ENCODE measurements at places on chromosomes 11 and 22. TPM values are rescaled to one million over a fixed set of nuclear protein-coding genes. Genes with fewer than 3 reads are reported as not detected.

DNA sequence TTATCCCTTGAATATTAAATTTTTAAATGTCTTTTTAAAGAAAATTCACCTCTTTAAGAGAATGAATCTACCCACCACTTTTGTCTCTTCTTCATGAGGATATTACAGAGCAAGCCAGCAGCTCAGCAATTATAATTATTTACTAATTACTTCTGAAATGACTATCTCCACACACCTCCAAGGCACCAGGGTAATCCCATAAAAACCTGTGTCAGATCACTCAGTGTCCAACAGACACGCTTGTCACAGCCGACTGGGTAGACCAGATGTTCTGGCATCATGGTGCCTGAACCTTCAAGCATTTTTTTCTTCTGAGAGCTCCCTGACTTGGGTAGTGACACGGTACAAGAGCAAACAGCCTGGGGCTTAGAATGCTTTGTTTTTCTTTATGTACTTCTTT is 61.4 kb downstream of the EFCAB6 start:
- H3K4me3 ChIP-seq: no peak overlapping the region
- peaks cover 3% of the 10 kb centered on the region for H3K4me1 ChIP-seq
- H3K27ac ChIP-seq: no peak overlapping the region

DNA sequence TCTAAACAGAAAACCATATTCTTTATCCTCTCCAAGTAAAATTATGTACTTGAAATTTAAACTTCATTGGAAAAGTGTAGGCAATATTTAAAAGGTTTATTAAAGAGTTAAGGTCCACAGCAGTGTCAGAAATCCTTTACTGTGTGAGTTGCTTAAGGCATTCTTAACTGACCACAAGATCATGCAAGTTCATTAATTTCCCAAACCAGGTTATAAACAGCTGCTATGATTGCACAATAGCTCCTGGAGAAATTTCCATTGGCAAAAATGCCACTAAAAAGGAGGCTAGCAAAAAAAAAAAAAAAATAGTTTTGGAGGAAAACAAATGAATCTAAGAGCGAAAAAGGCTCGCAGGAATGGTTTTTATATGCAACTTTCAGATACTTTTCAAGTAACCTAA is 106.2 kb downstream of the ETS1 start:
- H3K4me1 ChIP-seq: peaks cover 89% of the 10 kb centered on the region
- H3K36me3 ChIP-seq: peaks cover 39% of the 10 kb centered on the region
- H3K27ac ChIP-seq: peak overlapping the region; percentile 100
- DNase-seq: no peak
- no peaks in the 10 kb centered on the region for H3K27me3 ChIP-seq

DNA sequence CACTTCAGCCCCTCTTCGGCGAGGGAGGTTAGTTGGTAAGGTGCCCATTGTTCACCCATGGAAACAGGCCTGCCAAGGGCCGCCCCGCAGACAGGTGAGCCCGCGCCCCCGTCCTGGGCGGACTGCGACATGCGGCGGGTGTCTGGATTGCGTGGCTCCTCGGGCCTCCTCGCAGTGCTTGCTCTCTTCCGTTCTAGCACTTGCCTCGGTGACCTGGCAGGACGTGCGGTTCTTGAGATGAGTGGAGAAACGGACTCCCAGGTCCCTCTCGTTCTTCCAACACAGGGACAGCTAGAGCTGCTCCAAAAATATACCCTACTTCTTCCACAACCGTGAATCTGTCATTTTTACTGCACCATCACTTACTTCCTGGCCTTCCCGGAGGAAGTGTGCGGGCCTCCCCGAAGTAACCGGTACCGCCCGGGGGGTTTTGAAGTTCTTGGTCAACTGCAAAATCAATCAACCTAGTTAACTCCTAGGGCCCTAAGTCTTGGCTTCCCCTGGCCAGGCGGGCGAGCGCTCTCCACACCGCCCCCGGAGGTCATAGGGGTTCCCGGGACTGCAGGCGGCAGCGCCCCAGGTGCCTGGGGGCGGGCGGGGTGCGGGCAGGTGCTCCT is 745 bp upstream of the ZBTB44 start:
- peaks cover 3% of the 10 kb centered on the region for H3K36me3 ChIP-seq
- H3K4me1 ChIP-seq: peaks cover 29% of the 10 kb centered on the region
- DNase-seq: peak; percentile 45
- H3K27ac ChIP-seq: peak overlapping the region; percentile 94

DNA sequence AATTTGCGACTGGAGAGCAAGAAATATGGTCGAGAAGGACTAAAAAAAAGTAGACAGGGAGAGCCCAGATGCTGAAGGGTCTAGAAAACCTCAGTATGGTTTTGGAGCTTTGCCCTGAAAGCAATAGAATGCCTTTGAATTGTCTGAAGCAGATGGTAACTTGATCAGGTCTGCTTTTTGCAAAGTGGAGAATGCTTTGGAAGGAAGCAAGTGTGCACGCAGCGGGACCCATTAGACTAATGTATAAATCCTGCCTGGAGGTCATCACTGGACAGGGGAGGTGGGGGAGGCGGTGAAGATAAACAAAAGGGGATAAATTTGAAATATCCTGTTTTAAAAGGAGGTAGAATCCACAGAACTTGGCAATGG is 757 bp upstream of the HINFP start:
- H3K4me3 ChIP-seq: peak overlapping the region; percentile 99
- DNase-seq: no peak
- no peaks in the 10 kb centered on the region for H3K27me3 ChIP-seq
- no peaks in the 10 kb centered on the region for H3K36me3 ChIP-seq
- peaks cover 36% of the 10 kb centered on the region for H3K4me1 ChIP-seq

- DNase-seq: no peak
- no peaks in the 10 kb centered on the region for H3K4me1 ChIP-seq
- H3K4me3 ChIP-seq: no peak overlapping the region
- no peaks in the 10 kb centered on the region for H3K36me3 ChIP-seq
Measured at GRCh38 chr22:29457730-29458129, 19.3 kb downstream of the RFPL1 start.

DNA sequence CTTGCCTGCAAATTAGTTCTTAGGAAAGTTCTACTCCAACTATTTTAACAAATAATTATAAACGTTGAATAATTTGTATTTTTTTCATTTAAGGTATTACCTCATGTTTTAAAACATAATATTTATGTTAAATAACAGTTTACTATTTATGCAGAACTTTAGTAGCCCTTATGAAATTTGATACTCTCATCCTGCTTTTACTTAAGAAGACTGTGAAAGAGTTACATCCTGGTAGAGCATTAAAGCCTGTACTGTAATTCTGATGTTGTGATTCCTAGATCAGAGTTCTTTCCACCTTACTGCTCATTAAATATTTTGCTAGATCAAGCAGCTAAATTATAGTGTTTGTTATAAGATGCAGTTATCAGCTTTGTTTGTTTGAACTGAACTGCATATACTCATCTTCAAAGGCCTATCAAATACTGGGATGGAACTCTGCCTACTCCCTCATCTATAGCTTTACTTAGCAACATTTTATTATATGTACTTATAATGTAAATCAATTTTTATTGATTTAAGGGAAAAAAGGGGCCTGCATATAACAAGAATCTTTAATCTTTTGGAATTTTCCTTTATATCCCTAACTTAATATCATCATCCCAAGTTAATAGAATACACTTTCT is 304.2 kb downstream of the DYNC2H1 start:
- H3K27ac ChIP-seq: no peak overlapping the region
- peaks cover 2% of the 10 kb centered on the region for H3K36me3 ChIP-seq
- H3K4me3 ChIP-seq: no peak overlapping the region
- DNase-seq: no peak
- no peaks in the 10 kb centered on the region for H3K4me1 ChIP-seq

GRCh38 chr11:110093407-110094297 is 460 bp downstream of the ZC3H12C start:
- peaks cover 9% of the 10 kb centered on the region for H3K4me1 ChIP-seq
- no peak for DNase-seq
- H3K36me3 ChIP-seq: peaks cover 2% of the 10 kb centered on the region
- peaks cover 24% of the 10 kb centered on the region for H3K27me3 ChIP-seq
- H3K27ac ChIP-seq: no peak overlapping the region

DNA sequence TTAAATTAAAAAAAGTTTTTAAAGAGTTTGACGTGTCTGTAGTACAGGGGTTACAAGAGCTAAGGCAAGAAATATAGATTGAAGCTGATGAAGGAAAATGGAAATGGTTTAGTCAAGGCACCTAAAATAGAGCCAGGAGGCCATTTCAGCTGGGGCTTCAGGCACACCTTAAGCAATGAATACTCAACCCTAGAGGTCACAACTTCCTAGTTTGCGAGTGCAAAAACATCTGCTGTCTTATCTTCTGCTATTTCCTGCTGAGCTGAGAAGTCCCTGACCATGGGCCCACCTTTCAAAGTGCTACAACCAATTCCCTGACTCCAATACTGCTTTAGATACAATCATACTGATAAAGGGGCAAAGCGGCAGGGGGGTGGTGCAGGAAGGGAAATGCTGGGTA is 87.4 kb downstream of the DLG2 start:
- no peak for DNase-seq
- no peaks in the 10 kb centered on the region for H3K4me1 ChIP-seq
- H3K27ac ChIP-seq: no peak overlapping the region
- H3K4me3 ChIP-seq: no peak overlapping the region

DNA sequence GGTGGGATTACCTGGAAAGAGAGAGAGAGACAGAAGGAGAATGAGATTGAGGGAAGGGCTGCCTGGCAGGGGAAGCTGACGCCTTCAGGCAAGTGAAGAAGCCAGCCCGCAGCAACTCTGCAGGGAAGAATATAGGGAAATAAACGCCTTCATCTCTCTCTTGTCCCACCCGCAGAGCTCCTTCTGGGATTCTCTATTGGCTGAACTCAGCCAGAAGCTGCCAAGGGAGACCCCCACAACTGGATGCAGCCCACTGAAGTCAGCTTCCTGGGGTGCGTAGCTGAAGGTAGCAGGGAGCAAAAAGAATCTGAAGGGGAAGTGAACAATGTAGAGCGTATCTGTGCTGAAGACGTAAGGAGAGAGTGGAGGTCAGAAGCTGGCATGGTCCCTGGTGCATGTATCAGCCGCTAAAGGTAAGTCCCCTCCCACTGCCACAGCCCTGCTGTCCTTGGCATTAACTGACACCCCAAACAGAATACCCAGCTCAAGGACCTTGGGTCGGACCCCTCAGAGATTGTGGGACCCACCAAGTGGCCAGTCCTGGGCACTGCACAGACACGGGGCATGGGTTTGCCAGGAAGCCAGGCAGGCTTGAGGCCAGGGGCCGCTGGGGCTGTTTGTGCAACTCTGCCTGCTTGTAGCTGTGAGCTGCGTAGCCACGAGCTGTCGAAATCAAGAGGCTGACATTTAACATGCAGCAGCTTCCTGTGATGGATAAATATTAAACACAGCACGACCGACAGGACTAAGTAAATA is 469.9 kb downstream of the MN1 start:
- H3K27me3 ChIP-seq: peaks cover 12% of the 10 kb centered on the region
- H3K36me3 ChIP-seq: no peaks in the 10 kb centered on the region
- H3K4me3 ChIP-seq: no peak overlapping the region

- DNase-seq: no peak
- peaks cover 24% of the 10 kb centered on the region for H3K4me1 ChIP-seq
- H3K36me3 ChIP-seq: peaks cover 4% of the 10 kb centered on the region
- no peak overlapping the region for H3K4me3 ChIP-seq
- peak overlapping the region; percentile 91 for H3K27ac ChIP-seq
- H3K27me3 ChIP-seq: no peaks in the 10 kb centered on the region
Measured at GRCh38 chr22:46714550-46714949, 23.5 kb downstream of the CERK start.

DNA sequence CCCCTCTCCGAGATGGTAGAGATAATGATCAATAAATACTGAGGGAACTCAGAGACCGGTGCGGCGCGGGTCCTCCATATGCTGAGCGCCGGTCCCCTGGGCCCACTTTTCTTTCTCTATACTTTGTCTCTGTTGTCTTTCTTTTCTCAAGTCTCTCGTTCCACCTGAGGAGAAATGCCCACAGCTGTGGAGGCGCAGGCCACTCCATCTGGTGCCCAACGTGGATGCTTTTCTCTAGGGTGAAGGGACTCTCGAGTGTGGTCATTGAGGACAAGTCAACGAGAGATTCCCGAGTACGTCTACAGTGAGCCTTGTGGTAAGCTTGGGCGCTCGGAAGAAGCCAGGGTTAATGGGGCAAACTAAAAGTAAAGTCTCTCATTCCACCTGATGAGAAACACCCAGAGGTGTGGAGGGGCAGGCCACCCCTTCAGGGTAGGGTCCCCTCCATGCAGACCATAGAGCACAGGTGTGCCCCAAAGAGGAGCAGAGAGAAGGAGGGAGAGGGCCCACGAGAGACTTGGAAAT is 43.2 kb downstream of the IGLL1 start:
- peak overlapping the region; percentile 32 for H3K27ac ChIP-seq
- peaks cover 4% of the 10 kb centered on the region for H3K36me3 ChIP-seq
- DNase-seq: no peak
- peaks cover 22% of the 10 kb centered on the region for H3K27me3 ChIP-seq
- no peak overlapping the region for H3K4me3 ChIP-seq

- H3K27ac ChIP-seq: no peak overlapping the region
- DNase-seq: no peak
- peaks cover 2% of the 10 kb centered on the region for H3K36me3 ChIP-seq
- no peak overlapping the region for H3K4me3 ChIP-seq
- peaks cover 4% of the 10 kb centered on the region for H3K4me1 ChIP-seq
Measured at GRCh38 chr11:108897071-108897481, 232.2 kb downstream of the DDX10 start.

- peak overlapping the region; percentile 67 for H3K4me3 ChIP-seq
- H3K27me3 ChIP-seq: peaks cover 38% of the 10 kb centered on the region
- H3K27ac ChIP-seq: peak overlapping the region; percentile 83
- DNase-seq: peak; percentile 36
- H3K4me1 ChIP-seq: peaks cover 18% of the 10 kb centered on the region
Measured at GRCh38 chr11:8033305-8034105, 46.4 kb downstream of the EIF3F start.

DNA sequence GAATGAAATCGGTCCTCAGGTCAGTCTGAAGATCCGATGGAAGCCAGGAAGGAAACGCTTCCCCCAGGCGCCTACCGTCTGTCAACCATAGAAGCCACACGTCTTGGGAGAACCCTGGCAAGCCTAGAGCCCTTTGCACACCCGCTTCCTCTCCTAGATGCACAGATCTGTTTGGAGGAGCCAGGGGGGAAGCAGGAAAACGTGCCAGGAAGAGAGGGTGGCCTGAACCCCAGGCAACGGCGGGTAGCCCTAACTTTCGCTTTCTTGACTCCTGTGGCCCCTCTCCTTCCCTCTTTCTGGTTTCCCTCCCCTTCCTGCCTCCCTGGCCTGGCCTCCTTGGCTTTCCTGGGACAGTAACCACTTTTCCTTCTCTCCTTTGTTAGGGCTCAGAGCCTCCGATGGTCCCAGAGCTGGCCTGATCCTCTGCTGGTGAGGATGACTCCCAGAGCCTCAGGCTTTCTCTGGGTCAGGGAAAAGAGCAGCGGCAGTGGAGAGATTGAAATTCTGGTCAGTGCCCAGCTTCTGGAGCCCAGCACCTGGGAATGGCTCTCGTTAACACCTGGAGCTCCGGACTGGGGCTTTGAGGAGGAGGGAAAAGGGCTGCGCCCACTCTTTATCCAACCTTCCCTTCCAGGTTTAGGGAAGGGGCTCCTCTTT is 2.1 kb downstream of the FXYD6 start:
- H3K4me3 ChIP-seq: peak overlapping the region; percentile 94
- H3K27ac ChIP-seq: no peak overlapping the region
- DNase-seq: no peak
- H3K27me3 ChIP-seq: peaks cover 78% of the 10 kb centered on the region
- H3K4me1 ChIP-seq: peaks cover 32% of the 10 kb centered on the region

SLC1A2 gene
- total RNA-seq: 0.12 TPM

XKR3 gene
- 0.26 TPM for total RNA-seq

SPA17 gene
- total RNA-seq: 0.67 TPM

TRIM49 gene
- not detected for total RNA-seq

PNPLA3 gene
- not detected for total RNA-seq

KDM4E gene
- total RNA-seq: not detected

TCN1 gene
- 0.55 TPM for total RNA-seq

PGA4 gene
- total RNA-seq: not detected

TBX10 gene
- not detected for total RNA-seq

FOXR1 gene
- total RNA-seq: not detected

METTL15 gene
- 9.5 TPM for total RNA-seq

MYO7A gene
- 0.57 TPM for total RNA-seq

Data from T-helper 17 cell (primary cell).